PC-3 (cell line): ENCODE measurements at places on chromosomes 12 and 14. TPM values are rescaled to one million over a fixed set of nuclear protein-coding genes. Genes with fewer than 3 reads are reported as not detected.

- DNase-seq = peak; percentile 65
- peaks cover 11% of the 10 kb centered on the region for H3K4me1 ChIP-seq
- peak overlapping the region; percentile 3; the same call in 1 of the 2 replicates for H3K27ac ChIP-seq
- no peaks in the 10 kb centered on the region for H3K36me3 ChIP-seq
- H3K27me3 ChIP-seq = no peaks in the 10 kb centered on the region
These were observed 6.9 kb upstream of the SPRYD4 start for GRCh38 chr12:56461235-56462159.

DNA sequence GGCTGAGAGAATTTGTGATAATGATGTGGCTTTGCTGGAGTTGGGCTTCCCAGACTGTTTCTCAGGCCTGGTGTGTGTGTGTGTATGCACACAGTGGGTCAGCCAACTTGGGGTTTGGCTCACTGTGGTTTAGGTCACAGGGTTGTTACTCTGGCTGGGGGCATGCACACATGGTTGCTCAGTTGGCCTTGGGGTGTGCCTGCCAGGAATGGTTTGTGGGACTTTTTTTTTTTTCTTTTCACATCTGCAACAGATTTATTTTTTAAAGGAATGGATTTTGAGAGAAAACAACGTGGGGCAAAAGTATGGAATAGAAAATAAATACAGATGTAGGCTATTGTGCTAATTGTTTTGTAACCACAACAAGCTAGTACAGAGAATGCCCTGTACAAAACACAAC is 25.0 kb upstream of the GTF2A1 start:
- no peak overlapping the region for H3K27ac ChIP-seq
- no peak for DNase-seq
- peaks cover 11% of the 10 kb centered on the region for H3K4me1 ChIP-seq

The KCNA5 gene
- not detected in 2 replicates for total RNA-seq

The SLC38A4 gene
- total RNA-seq = not detected in 2 replicates

- no peak overlapping the region for H3K27ac ChIP-seq
- DNase-seq = no peak
- peaks cover 34% of the 10 kb centered on the region for H3K4me1 ChIP-seq
These were observed 249.4 kb downstream of the ZFP36L1 start for GRCh38 chr14:68543516-68543915.

GRCh38 chr12:6697584-6698351 is 2.8 kb downstream of the PIANP start:
- no peak overlapping the region for H3K4me3 ChIP-seq
- H3K27me3 ChIP-seq = peaks cover 33% of the 10 kb centered on the region
- H3K36me3 ChIP-seq = no peaks in the 10 kb centered on the region
- no peaks in the 10 kb centered on the region for H3K4me1 ChIP-seq
- DNase-seq = peak; percentile 60

- no peak overlapping the region for H3K27ac ChIP-seq
- peak; percentile 39 for DNase-seq
- no peaks in the 10 kb centered on the region for H3K27me3 ChIP-seq
- peaks cover 20% of the 10 kb centered on the region for H3K4me1 ChIP-seq
- no peaks in the 10 kb centered on the region for H3K36me3 ChIP-seq
These were observed 99.7 kb upstream of the EGLN3 start for GRCh38 chr14:34050606-34051005.

- no peak overlapping the region for H3K27ac ChIP-seq
- DNase-seq = no peak
- no peak overlapping the region for H3K4me3 ChIP-seq
- H3K27me3 ChIP-seq = 0 out of 2 replicates have a peak, but pooled peaks cover 4% of the 10 kb centered on the region
- H3K36me3 ChIP-seq = no peaks in the 10 kb centered on the region
- no peaks in the 10 kb centered on the region for H3K4me1 ChIP-seq
These were observed 953.5 kb upstream of the MDGA2 start for GRCh38 chr14:48628870-48629269.

GRCh38 chr12:11678781-11679180 is 29.3 kb downstream of the ETV6 start:
- no peak overlapping the region for H3K27ac ChIP-seq
- no peak overlapping the region for H3K4me3 ChIP-seq
- no peak for DNase-seq
- H3K36me3 ChIP-seq = no peaks in the 10 kb centered on the region
- H3K4me1 ChIP-seq = no peaks in the 10 kb centered on the region

The OR6S1 gene
- not detected in 2 replicates for total RNA-seq

GRCh38 chr14:23354990-23355389 is 2.3 kb upstream of the SLC22A17 start:
- H3K36me3 ChIP-seq = no peaks in the 10 kb centered on the region
- no peaks in the 10 kb centered on the region for H3K4me1 ChIP-seq
- DNase-seq = no peak
- no peak overlapping the region for H3K4me3 ChIP-seq

The OR6C3 gene
- total RNA-seq = not detected in 2 replicates

DNA sequence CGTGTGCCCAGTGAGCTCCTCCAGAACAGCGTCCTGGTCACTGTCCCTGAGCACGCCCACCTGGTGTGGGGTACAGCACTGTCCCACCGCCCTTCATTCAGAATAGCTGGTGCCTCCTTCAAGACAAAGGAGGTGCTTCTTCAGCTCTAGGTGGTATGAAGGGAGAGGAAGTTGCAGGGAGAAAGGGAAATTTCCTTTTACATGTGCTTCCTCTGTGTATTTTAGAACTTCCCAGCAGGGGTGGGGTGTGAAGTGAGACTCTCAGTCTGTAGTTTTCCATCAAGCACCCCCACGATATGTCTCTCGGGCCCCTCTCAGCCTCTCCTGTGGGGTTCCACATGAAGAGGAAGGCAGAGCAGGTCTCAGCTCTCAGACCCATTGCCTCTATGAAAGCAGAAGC is 1.2 kb upstream of the SLC6A12 start:
- H3K27me3 ChIP-seq = peaks cover 21% of the 10 kb centered on the region
- no peaks in the 10 kb centered on the region for H3K4me1 ChIP-seq
- H3K4me3 ChIP-seq = no peak overlapping the region
- H3K36me3 ChIP-seq = no peaks in the 10 kb centered on the region; the same call in 1 of the 2 replicates
- DNase-seq = no peak

The TBX5 gene
- not detected in 2 replicates for total RNA-seq

The PRDM4 gene
- 22.6 and 33.2 TPM in 2 replicates for total RNA-seq

DNA sequence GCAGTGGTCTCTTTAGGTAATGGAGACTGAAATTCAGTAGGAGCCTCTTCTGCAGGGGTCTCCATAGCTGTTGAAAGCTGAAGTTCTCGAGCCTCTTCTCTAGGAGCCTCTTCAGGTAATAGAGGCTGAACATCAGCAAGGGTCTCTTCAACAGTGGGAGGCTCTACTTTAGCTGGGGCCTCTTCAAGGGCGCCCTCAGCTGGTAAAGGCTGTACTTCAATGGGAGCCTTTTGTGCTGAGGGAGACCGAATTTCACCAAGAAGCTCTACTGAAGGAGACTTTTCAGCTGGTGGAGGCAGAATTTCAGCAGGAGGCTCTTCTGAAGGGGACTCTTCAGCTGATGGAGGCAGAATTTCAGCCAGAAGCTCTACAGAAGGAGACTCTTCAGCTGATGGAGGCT is 1.5 kb downstream of the FSCB start:
- no peak for DNase-seq
- H3K4me3 ChIP-seq = no peak overlapping the region
- H3K36me3 ChIP-seq = no peaks in the 10 kb centered on the region
- no peaks in the 10 kb centered on the region for H3K27me3 ChIP-seq
- no peaks in the 10 kb centered on the region for H3K4me1 ChIP-seq

The ACOT4 gene
- total RNA-seq = 3.9 and 5.1 TPM in 2 replicates

- DNase-seq = peak; percentile 93
- no peak overlapping the region for H3K4me3 ChIP-seq
- peak overlapping the region; percentile 80 for H3K27ac ChIP-seq
- no peaks in the 10 kb centered on the region for H3K36me3 ChIP-seq
These were observed 57.0 kb upstream of the CERS5 start for GRCh38 chr12:50224026-50224692.

DNA sequence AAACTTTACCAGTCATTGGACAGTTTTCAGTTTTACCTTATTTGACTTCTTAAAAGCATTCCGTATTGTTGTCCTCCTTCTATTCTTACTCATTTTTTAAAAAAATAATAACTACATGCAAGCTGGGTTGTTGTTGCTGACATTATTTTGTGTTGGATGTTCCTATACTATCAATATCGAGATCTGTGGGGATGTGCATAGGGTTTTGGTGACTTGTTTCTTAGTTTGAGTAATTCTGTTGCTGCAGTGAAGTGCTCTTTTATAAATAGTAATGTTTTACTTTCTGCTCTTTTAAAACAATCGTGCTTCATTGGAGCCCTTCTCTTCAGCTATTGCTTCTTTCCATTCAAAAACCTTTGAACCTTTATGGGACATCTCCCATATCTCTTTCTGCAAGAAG is 79.4 kb downstream of the METTL25 start:
- H3K4me3 ChIP-seq = no peak overlapping the region
- H3K27ac ChIP-seq = no peak overlapping the region
- no peaks in the 10 kb centered on the region for H3K27me3 ChIP-seq
- peaks cover 10% of the 10 kb centered on the region for H3K4me1 ChIP-seq
- DNase-seq = no peak

- H3K4me3 ChIP-seq = no peak overlapping the region
- H3K36me3 ChIP-seq = no peaks in the 10 kb centered on the region
- no peaks in the 10 kb centered on the region for H3K27me3 ChIP-seq
- peaks cover under 1% of the 10 kb centered on the region for H3K4me1 ChIP-seq
These were observed 391.3 kb upstream of the FOXG1 start for GRCh38 chr14:28375295-28375694.

The SLC10A1 gene
- not detected in 2 replicates for total RNA-seq

GRCh38 chr14:89384023-89384422 is 33.0 kb downstream of the FOXN3 start:
- no peaks in the 10 kb centered on the region for H3K27me3 ChIP-seq
- H3K27ac ChIP-seq = no peak overlapping the region
- peaks cover 3% of the 10 kb centered on the region; the same call in 1 of the 2 replicates for H3K36me3 ChIP-seq
- H3K4me3 ChIP-seq = no peak overlapping the region
- DNase-seq = no peak

DNA sequence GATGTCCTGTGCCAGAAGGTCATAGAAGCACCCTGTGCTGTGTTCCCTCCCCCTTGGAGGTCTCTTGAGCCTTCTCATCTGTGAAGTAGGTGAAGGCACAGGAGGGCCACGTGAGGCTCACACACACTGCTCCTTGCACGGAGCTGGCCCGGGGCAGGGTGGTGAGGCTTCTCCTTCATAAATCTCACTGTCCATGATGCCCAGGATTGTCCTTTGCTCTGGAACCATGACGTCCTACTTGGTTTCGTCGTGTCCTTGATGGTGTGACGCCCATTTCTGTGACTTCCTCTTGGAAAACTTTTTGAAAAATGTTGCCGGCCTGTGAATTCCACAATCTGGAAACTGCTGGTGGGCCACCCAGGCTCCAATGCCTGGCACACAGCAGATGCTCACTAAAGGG is 34.4 kb downstream of the SH2B3 start:
- no peak for DNase-seq
- H3K27me3 ChIP-seq = no peaks in the 10 kb centered on the region
- H3K4me1 ChIP-seq = 0 out of 2 replicates have a peak, but pooled peaks cover 13% of the 10 kb centered on the region
- no peak overlapping the region for H3K27ac ChIP-seq
- H3K36me3 ChIP-seq = peaks cover 4% of the 10 kb centered on the region; the same call in 1 of the 2 replicates

GRCh38 chr12:49889361-49890095 is 14.2 kb downstream of the FAIM2 start:
- no peaks in the 10 kb centered on the region for H3K36me3 ChIP-seq
- H3K4me3 ChIP-seq = no peak overlapping the region
- H3K27me3 ChIP-seq = no peaks in the 10 kb centered on the region
- peaks cover 23% of the 10 kb centered on the region for H3K4me1 ChIP-seq
- DNase-seq = no peak

GRCh38 chr12:82781309-82781997 is 94.7 kb downstream of the TMTC2 start:
- no peaks in the 10 kb centered on the region for H3K27me3 ChIP-seq
- H3K36me3 ChIP-seq = no peaks in the 10 kb centered on the region

DNA sequence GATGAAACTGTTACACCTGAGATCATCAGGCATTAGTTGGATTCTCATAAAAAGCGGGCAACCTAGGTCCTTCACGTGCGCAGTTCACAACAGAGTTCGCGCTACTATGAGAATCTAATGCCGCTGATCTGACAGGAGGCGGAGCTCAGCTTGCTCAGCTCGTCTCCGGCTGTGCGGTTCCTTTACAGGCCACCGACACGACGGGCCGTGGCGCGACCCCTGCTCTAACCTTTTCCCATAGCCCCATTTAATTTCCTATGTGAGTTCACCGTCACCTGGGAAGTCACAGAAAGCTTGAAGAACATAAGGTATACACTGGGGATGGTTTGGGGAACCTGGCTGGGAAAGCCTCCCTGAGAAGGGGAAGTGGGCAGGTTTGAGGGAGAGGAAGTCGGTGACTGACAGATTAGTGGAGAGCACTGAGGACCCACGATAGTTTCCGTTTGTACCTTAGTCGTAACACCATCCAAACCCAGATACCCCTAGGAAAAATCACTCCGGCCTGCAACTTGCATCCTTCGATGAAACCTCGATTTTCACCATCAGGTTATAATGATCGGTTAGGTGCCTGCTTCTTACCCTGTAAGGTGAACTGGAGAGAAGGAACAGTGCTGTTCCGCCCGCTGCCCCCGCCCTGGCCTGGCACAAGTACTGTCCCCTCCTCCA is 2.8 kb upstream of the AAAS start:
- H3K27ac ChIP-seq = no peak overlapping the region; the same call in 1 of the 2 replicates
- H3K27me3 ChIP-seq = no peaks in the 10 kb centered on the region
- peak overlapping the region; percentile 82 for H3K4me3 ChIP-seq
- H3K4me1 ChIP-seq = peaks cover 22% of the 10 kb centered on the region
- no peak for DNase-seq

GRCh38 chr12:77609016-77609415 is 221.7 kb upstream of the NAV3 start:
- H3K27me3 ChIP-seq = peaks cover 24% of the 10 kb centered on the region
- DNase-seq = no peak
- no peaks in the 10 kb centered on the region for H3K36me3 ChIP-seq

The OAS3 gene
- 25.5 and 28.8 TPM in 2 replicates for total RNA-seq

DNA sequence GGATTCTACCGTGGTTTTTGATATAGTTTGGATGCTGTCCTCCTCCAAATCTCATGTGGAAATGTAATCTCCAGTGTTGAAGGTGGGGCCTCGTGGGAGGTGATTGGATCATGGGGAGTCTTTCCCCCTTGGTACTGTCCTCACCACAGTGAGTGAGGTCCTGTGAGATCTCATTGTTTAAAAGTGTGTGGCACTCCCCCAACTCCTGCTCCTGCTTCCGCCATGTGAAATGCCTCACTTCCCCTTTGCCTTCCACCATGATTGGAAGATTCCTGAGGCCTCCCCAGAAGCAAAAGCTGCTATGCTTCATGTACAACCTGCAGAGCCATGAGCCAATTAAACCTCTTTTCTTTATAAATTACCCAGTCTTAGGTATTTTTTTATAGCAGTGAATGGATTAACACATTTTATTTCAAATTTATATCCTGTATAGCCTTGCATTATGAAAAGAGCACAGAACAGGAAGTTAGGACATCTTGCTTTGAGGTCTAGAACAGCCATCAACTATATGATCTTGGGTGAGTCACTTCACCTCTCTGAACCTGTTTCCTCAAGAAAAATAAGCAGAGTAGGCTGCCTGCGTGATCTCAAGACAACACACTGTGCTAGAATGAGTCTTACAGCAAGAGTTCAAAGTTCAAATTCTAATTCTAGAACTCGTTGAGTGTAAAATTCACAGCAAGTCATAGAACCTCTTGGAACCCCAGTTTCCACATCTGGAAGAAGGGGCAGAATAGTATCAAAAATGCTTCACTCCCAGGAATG is 160.9 kb upstream of the EEA1 start:
- no peaks in the 10 kb centered on the region for H3K27me3 ChIP-seq
- peak; percentile 81 for DNase-seq
- H3K4me3 ChIP-seq = no peak overlapping the region
- peaks cover 53% of the 10 kb centered on the region for H3K4me1 ChIP-seq
- peak overlapping the region; percentile 89 for H3K27ac ChIP-seq

- peak; percentile 87 for DNase-seq
- H3K36me3 ChIP-seq = no peaks in the 10 kb centered on the region
- H3K4me1 ChIP-seq = peaks cover 12% of the 10 kb centered on the region; the same call in 1 of the 2 replicates
- peaks cover 14% of the 10 kb centered on the region; the same call in 1 of the 2 replicates for H3K27me3 ChIP-seq
These were observed 3.1 kb downstream of the C14orf39 start for GRCh38 chr14:60482743-60483142.
